ENCODE measurements at places on chromosomes 16 and 17. TPM values are rescaled to one million over a fixed set of nuclear protein-coding genes. Genes with fewer than 3 reads are reported as not detected.

- no peak for DNase-seq
These were observed 932 bp upstream of the NFE2L1 start for GRCh38 chr17:48047113-48047740.

ABCC11 gene
- total RNA-seq: 0.54 TPM

DNA sequence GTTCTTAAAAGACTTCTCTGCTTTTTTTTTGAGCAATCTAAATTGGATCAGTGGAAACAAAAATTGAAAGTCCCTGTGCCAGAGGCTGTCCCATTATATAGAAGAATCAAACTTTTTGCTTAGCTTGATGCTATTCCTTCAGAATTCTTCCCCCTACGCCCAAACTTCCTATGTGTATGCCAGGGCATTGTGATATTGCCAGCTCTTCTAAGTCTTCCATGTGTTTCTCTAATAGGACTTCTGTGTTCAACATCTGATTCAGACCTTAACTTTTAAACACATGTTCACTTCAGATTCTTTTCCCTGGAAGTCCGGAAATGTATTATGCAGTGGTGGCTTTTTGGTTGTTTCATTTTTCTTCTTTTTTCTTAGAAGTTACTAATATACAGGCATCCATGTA is 18.7 kb downstream of the PTRH2 start:
- no peak for DNase-seq

- DNase-seq: no peak
These were observed 588 bp downstream of the C16orf92 start for GRCh38 chr16:30023586-30023985.

ICAM2 gene
- 6.3 TPM for total RNA-seq

DNA sequence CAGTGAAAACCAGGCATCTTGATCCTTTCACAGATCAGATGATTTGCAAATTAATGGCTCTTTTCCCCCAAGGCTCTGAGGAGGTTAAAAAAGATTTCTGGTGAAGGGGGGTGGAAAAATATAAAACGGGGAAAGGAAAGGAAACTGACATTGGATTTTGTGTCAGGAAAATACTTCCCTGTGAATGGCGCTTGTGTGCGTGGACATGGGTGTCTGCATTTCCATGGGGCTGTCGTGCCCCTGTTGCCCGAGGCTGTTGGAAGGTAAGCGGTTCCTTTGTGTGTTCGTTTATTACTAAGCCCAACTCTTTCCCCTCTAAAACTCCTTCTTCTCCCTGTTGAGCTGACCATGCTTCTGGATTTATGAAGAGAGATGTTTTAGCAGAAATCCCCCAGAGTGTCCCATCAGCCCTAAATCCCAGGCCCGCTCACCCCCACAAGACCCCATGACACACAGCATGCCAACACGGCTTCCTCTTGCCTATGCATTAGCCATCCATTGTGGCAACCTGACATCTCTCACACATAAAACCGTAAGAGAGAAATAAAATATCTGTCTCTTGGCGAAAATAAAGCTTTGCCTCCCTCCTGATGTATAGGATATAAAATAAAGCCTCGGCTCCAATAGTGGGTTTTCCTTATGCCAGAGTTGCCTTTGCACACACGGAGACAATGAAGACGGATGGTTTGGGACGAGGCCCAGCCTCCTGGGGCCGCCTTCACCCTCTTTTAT is 7.3 kb upstream of the LHX1 start:
- DNase-seq: no peak

SOST gene
- not detected for total RNA-seq

GRCh38 chr16:88882358-88883030 is 16.0 kb upstream of the PABPN1L start:
- DNase-seq: no peak

Data from cerebellum (tissue), 4 donors.